Caki2 (cell line): ENCODE measurements at places on chromosomes 4 and X.

DNA sequence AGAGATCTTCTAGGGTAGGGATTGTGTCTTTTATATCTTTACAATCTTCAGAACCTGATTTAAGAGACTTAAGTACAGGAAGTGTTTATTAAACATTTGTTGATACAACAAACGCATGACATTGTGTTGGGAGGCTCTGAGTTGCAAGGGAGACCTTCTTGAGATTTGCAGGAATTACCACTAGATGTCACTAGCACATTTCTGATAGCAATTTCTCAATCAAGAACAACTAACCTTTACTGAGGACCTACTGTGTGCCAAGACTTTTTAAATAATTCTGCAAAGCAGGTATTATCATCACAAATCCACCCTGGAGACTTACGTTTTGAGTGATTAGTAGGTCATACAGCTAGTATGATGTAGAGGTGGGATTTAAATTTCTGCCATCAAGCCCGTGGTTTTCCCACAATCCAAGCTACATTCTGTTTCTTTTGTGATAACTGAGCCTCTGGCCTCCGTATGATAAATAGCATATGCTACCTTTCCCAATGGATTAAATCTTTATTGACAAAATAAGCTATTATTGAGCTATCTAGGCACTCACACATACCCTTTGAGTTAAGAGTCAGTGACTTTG is 986.0 kb downstream of the CCSER1 start:
- DNase-seq, result peak; percentile 13

DNA sequence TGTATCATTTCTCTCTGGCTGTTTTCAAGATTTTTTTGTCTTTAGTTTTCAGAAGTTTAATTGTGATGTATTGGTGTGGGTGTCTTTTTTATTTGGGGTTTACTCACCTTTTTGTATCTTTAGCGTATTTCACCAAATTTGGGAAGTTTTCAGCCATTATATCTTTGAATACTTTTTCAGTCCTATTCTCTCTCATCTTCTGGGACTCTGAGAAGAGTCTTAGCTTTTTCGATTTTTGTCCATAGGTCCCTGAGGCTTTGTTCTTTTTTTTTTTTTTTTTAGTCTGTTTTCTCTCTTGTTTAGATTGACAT is 23.8 kb downstream of the KDM6A start:
- DNase-seq, result no peak

- peak; percentile 25 for DNase-seq
These were observed 169.0 kb downstream of the CORIN start for GRCh38 chr4:47668810-47669408.

GRCh38 chrX:54177306-54177705 is 5.7 kb downstream of the FAM120C start:
- DNase-seq, result no peak

- no peak for DNase-seq
These were observed 227.1 kb downstream of the SH2D1A start for GRCh38 chrX:124573468-124573867.

GRCh38 chr4:88759895-88760290 is 62.3 kb upstream of the NAP1L5 start:
- DNase-seq, result no peak

- DNase-seq, result no peak
These were observed 7.6 kb downstream of the G6PD start for GRCh38 chrX:154539077-154539476.

GRCh38 chrX:17472424-17472823 is 97.4 kb downstream of the NHS start:
- no peak for DNase-seq

DNA sequence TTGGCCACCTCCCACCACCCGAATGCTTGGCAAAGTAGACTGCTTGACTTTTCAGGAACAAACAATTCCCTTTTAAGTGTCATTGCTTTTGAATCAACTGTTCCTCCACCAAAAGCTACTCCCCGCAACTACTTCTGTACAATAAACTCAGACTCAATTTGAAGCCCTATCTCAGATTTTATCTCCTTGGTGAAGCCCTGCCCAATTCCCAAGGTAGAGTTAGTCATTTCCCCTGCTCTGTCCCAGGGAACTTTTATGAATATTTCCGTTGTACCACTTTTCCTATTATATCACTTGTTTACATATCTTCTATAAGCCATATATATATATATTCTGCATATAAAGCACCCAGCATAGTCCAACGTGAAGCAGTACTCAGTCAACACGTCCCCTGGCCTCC is 102.8 kb downstream of the C4orf51 start:
- DNase-seq, result no peak

- DNase-seq, result no peak
These were observed 47.9 kb downstream of the HTRA3 start for GRCh38 chr4:8317474-8317873.

- DNase-seq, result no peak
These were observed 36.7 kb upstream of the KLHL13 start for GRCh38 chrX:118153270-118153669.

- DNase-seq, result no peak
These were observed 4.6 kb upstream of the HAUS3 start for GRCh38 chr4:2246384-2247127.

- DNase-seq, result no peak
These were observed 277.4 kb upstream of the PITX2 start for GRCh38 chr4:110900213-110900769.

DNA sequence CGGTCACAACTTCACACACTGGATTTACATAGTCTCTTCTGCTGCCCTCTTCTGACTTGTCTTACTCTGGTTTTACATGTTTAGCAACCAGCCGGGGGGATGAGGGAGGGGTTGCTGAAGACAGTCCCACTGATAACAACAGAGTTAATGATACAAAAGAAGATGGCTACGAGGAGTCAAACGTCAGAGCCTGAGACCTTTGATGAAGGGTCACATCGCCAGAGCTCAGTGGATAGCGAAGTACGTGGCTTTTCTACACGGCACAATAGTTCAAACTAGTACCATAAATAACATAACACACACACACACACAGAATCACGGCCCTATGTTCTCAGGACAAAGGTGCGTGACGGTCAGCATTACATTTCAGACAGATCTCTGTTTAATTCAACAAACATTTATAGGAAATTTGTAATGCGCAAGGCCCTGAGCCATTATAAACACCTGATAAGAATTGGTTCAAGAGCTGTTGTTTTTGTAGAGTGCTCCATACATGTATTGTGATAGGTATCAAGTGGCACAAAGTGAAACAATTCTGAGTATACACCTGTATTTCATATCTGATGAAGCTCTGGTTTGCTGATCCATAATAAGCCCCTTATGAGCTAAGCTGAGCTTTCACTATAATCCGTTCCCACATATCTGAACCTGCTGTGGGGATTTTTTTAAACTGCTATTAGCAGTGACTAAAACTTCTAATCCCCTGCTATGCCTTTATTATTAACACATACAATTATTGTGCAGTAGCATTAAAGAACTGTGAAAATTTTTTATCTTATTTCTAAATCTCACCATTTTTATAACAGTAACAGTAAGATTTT is 100.0 kb downstream of the NR3C2 start:
- DNase-seq, result no peak

DNA sequence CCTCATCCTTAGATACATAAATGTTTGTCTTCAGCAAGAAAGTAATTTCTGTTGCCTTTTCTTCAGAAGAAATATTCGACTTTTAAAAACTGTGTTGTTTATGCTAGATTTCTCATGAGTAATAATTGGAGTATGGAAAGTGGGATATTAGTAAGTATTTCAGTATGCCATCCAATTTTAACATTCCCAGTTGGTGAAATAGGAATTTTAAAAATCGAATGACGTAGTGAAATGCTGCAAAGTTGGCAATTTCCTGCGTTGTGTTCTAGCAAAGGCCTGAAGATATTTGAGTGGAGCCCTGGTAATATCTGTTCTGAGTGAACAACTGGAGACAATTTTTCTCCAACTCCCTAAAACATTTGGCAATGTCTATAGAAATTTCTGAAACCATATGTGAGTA is 190.1 kb downstream of the ZNF330 start:
- no peak for DNase-seq

GRCh38 chrX:43664708-43665107 is 8.6 kb downstream of the MAOA start:
- DNase-seq, result no peak

DNA sequence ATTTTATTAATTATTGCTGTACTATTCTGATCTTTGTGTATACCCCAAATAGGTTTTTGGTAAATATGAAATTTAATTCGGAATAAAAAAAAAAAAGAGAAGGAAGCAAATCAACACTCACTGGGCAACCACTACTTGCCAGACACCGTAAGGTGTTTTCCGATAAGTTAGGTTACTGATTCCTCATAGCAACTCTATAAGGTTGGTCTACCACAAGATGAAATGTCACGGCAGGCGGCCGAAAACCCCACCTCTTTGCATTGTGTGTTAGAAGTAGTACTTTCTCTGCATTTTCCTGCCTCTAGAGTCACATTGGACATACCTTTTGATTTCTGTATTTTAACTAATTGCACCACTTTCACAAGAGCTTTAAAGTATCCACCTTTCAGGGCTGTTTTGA is 44.5 kb upstream of the RASGEF1B start:
- no peak for DNase-seq

- DNase-seq, result no peak
These were observed 22.3 kb upstream of the NAT8L start for GRCh38 chr4:2036866-2037265.

GRCh38 chrX:150456466-150456865 is 93.3 kb downstream of the MAMLD1 start:
- no peak for DNase-seq

DNA sequence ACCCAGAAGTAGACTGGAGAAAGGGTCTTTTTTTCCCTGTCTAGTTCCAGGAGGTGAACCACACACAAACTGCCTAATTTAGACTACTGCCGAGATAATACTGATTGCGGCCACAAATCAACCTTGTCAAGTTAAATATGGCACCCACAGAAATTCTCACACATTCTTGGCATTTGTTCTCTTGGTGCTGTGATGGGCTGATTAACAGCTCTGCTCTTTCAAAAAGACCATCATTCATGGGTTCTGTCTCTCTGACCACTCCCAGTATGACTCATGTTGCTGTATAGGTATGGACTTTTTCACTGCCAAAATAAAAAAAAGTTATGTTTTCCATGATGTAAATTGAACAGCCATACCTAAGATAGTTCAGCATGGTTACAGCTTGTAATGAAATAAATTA is 1003.5 kb upstream of the LCORL start:
- DNase-seq, result peak; percentile 18

GRCh38 chr4:147019091-147019490 is 73.4 kb upstream of the TTC29 start:
- peak; percentile 25 for DNase-seq

DNA sequence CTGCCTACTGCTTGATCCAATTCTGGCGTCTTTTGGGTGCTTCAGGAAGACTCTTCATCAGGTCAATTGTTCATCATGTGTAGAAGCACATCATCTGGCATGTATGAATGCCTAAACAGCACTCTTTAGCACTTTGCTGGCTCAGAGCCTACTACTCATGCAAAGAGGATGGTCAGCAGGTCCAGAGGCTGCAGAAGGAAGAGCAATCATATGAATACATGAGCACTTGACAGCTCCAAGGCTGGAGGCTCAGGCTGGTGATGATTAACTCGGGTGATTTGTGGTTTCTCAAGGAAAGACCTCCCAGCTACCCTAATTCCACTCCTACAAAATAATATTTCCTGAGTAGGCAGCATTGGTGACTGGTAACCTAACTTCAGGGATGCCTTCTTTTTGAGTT is 103.8 kb upstream of the CXCL13 start:
- DNase-seq, result peak; percentile 19

GRCh38 chrX:116272861-116273260 is 102.3 kb downstream of the AGTR2 start:
- no peak for DNase-seq

DNA sequence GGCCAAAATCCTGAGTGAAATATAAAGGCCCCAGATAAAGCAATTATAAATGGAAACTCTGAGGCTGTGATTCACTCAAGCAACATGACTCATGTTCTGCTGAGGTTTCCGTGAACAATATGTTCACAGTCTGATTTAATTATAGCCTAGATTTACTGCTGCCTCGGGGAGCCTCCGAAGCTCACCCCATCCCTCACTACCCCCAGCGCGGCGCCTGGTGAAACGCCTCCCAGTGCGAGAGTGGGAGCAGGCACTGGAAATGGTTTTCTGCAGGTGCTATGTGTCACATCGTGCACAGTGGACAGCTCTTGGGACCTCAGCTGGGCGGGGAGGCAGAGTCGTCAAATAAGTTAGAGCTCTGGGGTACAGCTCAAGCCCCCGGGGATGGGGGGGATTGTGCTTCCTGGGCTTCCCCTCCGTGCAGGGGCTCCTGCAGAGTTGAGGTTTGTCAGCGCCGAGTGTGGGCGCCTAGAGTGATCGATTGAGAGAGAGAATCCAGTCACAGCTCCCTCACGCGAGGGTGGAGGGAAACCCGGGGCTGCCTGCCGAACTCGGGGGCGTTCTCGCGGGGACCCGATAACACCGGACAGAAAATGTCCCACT is 110.6 kb downstream of the PHKA2 start:
- peak; percentile 21 for DNase-seq

GRCh38 chrX:131649741-131650140 is 105.9 kb downstream of the OR13H1 start:
- no peak for DNase-seq

DNA sequence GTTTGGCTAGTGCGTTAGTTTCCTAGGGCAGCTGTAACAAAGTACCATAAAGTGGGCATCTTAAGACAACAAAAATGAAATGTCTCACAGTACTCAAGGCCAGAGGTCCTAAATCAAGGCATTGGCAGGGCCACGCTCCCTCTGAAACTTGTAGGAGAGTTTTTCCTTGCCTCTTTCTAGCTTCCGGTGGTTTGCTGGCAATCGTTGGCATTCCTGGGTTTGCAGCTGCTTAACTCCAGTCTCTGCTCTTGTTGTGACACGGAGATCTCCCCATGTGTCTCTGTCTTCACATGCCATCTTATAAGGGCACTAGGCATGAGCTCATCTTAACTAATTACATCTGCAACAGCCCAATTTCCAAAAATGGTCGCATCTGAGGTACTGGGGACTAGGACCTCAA is 362.0 kb upstream of the BOD1L1 start:
- DNase-seq, result no peak

DNA sequence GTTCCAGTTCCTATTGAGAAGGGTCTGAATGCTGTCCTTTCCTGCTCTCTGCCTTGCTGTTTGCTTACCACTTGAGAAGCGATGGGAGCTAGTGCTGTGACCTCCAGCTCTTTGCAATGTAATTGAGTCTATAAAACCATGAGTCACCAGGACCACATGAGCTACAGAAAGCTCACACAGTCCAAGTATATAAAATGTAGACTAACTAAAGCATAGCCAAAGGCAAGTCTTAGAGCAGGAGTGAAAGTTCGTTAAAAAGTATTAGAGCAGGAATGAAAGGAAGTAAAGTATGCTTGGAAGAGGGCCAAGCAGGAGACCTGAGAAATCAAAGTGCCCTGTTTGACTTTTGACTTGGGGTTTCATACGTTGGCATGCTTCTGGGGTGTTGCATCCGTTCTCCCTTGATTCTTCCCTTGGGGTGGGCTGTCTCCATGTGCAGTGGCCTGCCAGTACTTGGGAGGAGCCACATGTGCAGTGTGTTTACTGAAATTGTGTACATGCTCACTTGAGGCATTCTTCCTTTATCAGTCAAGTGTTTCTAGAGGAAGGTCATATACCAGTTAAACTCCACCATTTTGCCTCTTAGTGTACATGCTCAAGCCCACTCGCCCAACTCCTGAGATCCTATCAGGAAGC is 71.3 kb upstream of the KIT start:
- peak; percentile 62 for DNase-seq

GRCh38 chrX:10118530-10118929 is 38.2 kb upstream of the CLCN4 start:
- DNase-seq, result no peak

GRCh38 chrX:115709039-115709438 is 148.1 kb downstream of the PLS3 start:
- DNase-seq, result no peak
